Cerebellum (tissue), 4 donors: ENCODE measurements at places on chromosomes 5 and 9.

DNA sequence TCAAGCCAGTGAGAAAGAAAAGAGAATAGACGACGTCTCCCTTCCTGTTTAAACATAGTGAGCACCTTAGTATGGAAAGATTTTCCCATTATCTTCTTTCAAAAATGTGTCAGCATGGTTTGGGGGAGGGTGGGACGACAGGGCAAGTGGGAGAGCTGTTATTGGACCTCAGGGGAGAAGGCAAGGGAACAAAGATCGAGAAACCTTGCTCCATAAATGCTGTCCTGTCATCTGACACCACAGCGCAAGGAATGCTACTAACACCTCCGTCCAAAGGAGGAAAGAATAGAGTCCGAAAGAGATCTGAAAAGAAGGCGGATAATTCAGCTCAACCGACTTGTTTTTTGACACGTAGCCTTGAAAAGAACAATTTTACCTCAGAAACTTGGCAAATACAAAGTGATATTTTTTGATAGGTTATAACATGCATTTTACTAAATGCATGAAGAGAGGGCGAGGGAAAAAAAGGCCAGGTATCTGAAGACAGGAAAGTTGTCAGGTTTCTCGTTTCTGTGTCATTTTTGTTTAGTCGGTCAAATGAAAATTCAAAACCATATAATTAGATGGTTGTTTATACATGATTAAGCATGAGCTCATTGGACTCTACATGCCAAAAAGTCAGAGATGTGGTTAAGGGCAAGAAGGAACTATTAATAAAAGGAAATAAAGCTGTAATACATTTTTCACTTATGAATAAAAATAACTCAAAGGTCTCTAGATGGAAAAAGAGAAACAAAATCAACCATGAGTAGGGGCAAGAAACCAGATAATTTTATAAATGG lies 155.7 kb downstream of the GLIS3 start:
- no peak for DNase-seq

- DNase-seq = peak; percentile 50
Measured at GRCh38 chr9:117414220-117414905, 494 bp downstream of the ASTN2 start.

DNA sequence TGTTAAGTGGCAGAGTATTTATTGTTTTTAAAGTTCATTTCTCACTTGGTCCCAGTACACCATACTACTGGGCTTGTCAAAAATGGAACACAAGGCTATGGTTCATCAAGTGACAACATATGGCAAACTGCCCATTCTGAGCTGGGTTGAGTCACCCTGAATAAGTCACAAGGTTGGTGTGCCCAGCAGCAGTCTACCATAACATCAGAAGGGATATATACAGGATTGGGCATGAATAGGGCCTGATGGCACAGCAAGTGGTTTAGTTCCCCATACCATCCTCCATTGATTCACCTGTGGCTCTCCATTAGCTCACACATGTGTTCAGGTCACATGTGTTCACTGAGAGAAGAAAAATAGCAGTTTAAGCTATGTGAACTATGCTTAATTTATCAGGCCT lies 249.8 kb upstream of the PRDM9 start:
- DNase-seq = no peak

- DNase-seq = no peak
Measured at GRCh38 chr5:133820507-133820906, 147.9 kb downstream of the C5orf15 start.

GRCh38 chr5:21225223-21226064 lies 1237.4 kb upstream of the CDH18 start:
- DNase-seq = no peak

GRCh38 chr5:150059623-150060022 lies 26.7 kb downstream of the CSF1R start:
- no peak for DNase-seq

DNA sequence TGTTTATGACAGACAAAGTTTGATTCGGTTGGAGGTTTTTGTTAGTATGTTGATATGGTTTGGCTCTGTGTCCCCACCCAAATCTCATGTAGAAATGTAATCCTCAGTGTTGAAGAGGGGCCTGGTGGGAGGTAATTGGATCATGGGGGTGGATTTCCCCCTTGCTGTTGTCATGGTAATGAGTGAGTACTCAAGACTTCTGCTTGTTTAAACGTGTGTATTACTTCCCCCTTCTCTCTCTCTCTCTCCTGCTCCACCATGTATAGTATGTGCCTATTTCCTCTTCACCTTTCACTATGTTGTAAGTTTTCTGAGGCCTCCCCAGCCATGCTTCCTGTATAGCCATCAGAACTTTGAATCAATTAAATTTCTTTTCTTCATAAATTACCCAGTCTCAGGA lies 415.1 kb downstream of the HCN1 start:
- DNase-seq = no peak

DNA sequence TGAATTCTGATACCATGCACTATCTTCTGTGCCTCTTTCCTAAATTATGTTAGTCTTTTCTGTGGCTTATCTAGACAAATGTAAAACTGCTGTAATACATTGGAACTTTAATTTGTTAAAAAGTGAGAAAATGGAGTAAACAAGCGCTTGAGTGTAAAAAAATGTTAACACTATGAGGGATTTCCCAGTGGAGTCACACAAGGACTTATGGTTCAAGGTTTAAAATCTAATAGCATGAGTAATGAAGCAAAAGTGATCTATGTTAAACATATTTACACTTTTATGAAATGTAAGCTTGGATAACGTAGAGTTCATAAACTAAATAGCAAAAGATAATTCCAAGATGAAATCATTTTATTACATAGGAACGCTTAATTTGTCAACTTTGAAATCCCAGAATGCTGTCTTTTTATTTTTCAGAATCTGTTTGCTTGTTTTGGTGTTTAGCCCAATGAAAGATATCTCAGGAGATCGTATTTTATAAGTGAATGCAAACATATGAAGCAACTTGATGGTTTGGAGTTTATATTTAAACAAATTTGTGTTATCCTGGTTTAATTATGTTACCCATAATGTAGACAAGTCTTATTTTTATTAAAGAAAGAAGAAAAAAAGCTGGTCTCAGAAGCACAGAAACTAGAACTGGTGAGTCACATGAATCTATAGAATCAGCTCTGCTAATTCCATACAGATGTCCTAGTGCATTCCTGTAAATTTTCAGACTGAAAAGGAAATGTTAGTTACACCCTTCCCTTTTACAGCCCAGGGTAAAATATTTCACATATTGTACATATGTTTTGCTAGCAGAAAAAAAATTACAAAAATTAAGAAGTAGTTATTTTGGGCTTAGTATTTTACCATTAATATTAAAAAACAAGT lies 34.2 kb upstream of the FBN2 start:
- no peak for DNase-seq

DNA sequence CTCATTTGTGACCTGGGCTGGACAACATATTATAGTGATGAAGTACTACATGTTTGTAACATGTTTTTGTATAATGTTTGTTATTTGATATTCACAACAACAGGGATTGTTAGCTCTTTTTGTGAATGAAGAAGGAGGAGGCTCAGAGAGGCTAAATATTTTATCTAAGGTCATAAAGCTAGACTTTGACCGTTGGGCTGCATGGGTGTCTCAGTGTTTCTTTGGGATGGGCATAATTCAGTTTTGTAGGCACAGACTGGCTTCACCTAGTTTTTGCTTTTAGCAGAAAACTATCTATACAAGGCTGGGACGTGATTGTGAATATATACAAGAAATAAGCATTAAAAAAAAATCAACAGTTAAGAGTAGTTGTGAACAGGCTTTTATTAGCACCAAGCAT lies 15.0 kb upstream of the GNG10 start:
- DNase-seq = no peak

- no peak for DNase-seq
Measured at GRCh38 chr9:129323999-129324553, 146.0 kb upstream of the IER5L start.

- DNase-seq = no peak
Measured at GRCh38 chr5:107875833-107876232, 205.1 kb upstream of the EFNA5 start.

DNA sequence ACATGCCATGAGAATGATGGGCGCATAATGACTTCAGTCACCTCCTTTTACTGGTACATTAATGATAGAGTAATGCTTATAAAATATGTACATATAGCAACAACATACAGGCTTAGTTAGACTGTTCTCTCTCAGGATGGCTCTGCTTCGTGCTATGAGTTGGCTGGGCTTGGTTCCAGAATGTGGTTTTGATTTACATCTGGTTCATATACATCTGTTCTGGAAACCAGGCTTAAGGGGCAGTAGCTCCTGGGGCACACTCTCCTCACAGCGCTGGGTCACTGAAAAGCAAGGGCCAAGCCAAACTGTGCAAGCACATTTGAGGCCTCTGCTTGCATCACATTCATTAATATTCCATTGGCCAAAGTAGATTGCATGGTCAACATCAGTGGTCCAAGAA lies 44.9 kb downstream of the PCSK1 start:
- DNase-seq = no peak

- DNase-seq = no peak
Measured at GRCh38 chr5:171596391-171596878, 177.0 kb downstream of the FGF18 start.

DNA sequence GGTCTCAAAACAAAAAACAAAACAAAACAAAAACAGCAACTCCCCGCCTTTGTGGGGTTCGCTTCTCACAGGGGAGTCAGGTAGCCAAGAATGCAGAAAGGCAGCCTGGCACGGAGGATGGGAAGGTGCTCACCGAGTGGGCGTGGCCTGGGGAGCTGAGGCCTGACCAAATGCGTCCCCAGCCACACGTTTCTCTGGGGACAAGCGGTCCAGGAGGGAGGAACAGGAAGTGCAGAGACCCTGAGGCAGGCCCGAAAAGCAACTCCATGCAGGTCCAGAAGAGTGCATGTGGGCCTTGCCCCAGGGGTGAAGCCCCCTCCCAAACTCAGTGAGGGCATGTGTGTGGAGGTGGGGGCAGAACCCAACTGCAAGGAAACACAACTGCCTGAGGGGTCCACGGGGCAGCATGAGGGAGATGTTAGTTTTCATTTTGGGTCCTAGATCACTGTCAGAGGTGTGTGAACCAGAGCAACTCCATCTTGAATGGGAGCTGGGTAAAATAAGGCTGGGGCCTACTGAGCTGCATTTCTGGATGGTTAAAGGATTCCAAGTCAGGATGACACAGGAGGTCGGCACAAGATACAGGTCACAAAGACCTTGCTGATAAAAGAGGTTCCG lies 2.6 kb upstream of the UAP1L1 start:
- no peak for DNase-seq

DNA sequence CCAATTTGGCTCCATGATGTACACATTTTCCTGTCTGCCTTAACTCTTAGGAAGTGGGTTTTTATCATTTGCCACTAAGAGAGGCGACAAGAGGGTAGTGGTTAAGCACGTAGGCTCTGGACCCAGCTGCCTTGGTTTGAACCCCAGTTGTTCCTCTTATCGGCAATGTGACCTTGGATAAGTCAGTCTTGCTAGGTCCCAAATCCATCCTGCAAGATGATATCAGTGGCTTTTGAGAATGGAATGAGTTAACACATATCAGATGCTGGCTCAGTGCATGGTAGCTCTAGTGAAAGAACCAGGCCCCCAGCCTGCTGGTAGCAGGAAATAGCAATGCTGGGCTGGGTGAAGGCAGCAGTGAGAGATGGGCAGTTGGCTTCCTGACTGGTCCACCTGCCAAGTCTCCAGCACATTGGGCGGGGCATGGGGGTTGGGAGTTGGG lies 72.5 kb downstream of the STK10 start:
- peak; percentile 77 for DNase-seq

GRCh38 chr5:168334280-168334679 lies 42.8 kb downstream of the WWC1 start:
- no peak for DNase-seq

GRCh38 chr5:5042806-5043205 lies 97.3 kb upstream of the ADAMTS16 start:
- no peak for DNase-seq
